ENCODE measurements at places on chromosomes 3 and 15.

GRCh38 chr3:125001557-125002413 is 54.0 kb downstream of the HEG1 start:
- no peak for DNase-seq

DNA sequence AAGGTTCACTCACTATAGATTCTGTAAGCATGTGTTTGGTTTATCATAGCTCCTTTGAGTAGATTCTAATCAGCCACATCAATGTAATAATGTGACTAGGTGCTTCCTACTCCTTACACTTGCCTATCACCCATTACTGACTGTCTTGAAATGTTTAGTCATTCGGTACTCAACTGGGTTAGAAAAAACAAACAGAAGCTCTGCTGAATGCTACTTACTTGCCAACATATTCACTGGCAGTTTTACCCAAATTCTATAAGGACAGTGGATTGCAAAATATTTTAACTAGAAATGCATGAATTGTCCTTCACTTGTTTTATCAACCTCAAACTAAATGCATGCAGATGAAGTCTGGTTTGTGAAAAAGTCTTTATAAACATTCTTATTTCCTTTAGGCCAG is 352.1 kb upstream of the ALCAM start:
- peak; percentile 2 for DNase-seq

DNA sequence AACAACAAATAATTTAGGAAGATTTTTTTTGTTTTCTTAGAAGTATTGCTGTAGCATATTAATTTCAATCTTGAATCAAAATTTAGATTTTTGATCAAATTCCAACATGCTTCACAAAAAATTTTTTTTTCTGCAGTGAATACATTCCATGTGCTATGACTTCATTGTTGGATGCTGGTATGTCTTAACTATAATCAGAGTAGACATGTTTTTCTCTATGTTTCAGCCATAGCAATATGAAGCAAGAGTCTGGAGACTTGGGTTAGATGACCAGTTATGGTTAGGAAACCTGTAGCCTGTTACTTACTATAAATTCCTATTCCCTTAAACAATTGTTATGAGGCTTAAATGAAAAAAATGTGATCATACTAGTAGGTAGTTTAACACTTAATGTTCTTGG is 176.1 kb upstream of the CHL1 start:
- no peak for DNase-seq

GRCh38 chr3:44661189-44661588 is 12.7 kb downstream of the ZNF35 start:
- DNase-seq: no peak

- no peak for DNase-seq
Observed at GRCh38 chr3:79001255-79001654, 766.5 kb downstream of the ROBO1 start.

- no peak for DNase-seq
Observed at GRCh38 chr3:196662033-196662432, 22.5 kb downstream of the NRROS start.

DNA sequence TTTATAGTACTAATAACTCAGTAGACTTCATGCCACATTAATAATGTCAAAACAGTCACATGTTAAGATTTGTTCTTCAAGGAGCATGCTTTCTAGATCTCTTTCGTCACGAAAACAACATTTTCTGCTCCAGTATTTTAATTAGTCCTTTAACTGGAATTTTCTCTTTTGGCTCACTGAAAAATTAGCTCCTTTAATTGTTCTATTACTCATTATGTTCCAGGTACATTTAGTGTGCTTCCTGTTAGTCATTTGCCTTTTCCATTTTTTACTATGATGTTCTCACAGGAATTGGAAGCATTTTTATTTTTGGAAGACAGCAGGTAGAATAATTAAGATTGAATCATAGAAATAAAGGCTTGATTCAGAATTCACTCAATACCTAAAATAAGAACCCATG is 111.2 kb downstream of the SLC9A9 start:
- no peak for DNase-seq

GRCh38 chr3:151268267-151269235 is 9.8 kb downstream of the P2RY14 start:
- no peak for DNase-seq

GRCh38 chr15:88913017-88913849 is at the start of gene MFGE8:
TSS of gene MFGE8 (minus strand) at chr15:88913379. CDS start at chr15:88913319, 60 bp downstream.
- DNase-seq: peak; percentile 92

GRCh38 chr15:68618908-68619698 is 40.3 kb downstream of the CORO2B start:
- no peak for DNase-seq

GRCh38 chr15:35450492-35450891 is 95.5 kb downstream of the DPH6 start:
- peak; percentile 30 for DNase-seq

DNA sequence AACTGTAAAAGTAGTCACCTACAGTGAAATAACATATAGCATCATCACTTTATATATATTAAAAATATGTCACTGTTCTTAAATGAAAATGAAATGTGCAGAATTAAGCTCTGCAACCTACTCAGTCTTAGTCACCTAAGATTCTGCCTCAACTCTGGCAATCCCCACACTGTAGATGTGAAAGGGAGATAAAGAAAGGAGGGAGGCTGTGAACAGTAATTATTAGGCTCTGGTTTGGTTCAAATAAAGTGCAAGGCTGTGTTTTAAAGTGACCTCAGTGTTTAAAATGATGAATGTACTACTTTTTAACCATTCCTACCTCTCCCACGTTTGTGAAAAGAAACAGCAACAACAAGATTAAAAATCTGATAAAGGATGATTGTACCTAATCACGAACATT is 72.2 kb downstream of the ATP8B4 start:
- no peak for DNase-seq

DNA sequence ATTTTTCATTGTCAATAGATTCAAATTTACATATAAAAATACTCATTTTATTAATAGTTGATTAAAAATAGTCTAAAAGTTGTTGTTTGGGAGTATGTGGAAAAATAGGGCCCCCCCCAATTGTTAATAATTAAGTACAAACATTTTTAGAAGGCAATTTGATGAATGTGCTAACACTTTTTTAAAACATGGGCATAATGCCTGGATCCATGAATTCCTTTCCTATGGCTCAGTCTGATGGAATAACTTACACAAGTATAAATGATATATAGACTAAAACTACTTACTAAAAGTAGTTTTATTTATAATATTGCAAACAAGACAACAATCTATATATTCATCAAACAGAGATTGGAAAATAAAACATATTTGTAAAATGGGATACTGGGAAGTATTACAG is 247.2 kb upstream of the LRRN1 start:
- DNase-seq: peak; percentile 42

- DNase-seq: no peak
Observed at GRCh38 chr15:100869151-100869999, 10.3 kb upstream of the ALDH1A3 start.

GRCh38 chr3:6165951-6166350 is 695.0 kb upstream of the GRM7 start:
- no peak for DNase-seq

GRCh38 chr3:94311651-94312050 is 248.8 kb downstream of the NSUN3 start:
- no peak for DNase-seq

GRCh38 chr3:52022323-52023100 is 26.8 kb upstream of the RPL29 start:
- DNase-seq: peak; percentile 44

DNA sequence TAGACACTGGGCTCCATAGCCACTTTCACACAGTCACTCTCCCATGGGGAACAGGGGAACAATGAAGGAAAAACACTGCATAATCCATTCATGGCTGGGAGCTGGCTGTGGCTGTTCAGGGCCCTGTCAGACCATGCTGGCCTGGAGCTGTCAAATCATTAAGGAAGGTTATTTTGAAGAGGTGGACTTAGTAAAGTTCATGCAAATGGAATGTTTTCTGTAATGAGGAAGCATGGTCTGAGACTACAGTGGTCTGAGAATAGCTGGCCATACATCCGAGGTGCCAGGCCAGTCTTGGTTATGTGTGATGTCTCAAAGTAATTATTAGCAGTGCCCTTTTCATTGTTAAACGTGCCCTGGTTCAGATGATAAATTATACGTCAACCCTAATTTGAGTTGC is 117.1 kb upstream of the MRPS22 start:
- DNase-seq: peak; percentile 48

DNA sequence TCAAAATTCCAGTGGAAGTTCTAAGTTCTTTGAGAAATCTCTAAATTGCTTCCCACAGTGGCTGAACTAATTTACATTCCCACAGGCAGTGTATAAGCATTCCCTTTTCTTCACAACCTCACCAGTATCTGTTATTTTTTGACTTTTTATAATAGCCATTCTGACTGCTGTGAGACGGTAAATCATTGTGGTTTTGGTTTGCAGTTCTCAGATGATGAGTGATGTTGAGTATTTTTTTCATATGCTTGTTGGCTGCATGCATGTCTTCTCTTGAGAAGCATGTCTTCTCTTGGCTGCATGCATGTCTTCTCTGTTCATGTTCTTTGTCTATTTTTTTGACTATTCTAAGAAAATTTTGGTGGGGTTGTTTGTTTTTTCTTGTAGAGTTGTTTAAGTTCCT is 499.6 kb upstream of the CCDC54 start:
- peak; percentile 39 for DNase-seq

GRCh38 chr3:190491533-190492054 is 22.3 kb upstream of the IL1RAP start:
- peak; percentile 10 for DNase-seq

- peak; percentile 95 for DNase-seq
Observed at GRCh38 chr3:124826703-124827102, 60.5 kb downstream of the ITGB5 start.

- DNase-seq: peak; percentile 89
Observed at GRCh38 chr15:74438721-74439316, 5.1 kb upstream of the SEMA7A start.

DNA sequence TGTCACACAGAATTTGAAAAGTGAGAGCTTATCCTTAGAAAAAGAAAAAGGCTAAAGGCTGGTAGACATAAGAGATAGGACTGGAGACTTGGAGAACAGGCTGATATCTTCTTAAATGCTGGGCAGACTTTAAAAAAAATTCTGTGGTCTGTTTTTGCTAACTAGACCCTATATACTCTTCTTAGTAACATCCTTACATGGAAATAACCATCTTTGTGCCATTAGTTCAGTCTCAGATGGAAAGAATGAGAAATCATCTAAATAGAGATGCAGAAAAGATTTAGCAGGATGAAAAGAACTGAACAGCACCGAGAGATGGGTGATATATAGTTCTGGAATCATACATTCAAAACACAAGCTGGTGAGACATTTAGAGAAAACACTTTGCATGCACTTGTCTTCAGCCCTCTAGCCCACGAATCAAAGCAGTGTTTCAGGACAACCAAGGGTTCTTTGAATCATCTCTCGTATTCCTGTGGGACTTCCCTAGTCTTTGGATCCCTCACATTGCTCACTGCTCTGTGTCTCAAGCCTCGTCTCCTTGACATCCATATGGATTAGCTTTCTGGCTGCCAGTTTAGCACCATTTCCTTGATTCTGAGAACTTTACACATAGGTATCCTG is 93.0 kb upstream of the LYSMD4 start:
- DNase-seq: no peak

DNA sequence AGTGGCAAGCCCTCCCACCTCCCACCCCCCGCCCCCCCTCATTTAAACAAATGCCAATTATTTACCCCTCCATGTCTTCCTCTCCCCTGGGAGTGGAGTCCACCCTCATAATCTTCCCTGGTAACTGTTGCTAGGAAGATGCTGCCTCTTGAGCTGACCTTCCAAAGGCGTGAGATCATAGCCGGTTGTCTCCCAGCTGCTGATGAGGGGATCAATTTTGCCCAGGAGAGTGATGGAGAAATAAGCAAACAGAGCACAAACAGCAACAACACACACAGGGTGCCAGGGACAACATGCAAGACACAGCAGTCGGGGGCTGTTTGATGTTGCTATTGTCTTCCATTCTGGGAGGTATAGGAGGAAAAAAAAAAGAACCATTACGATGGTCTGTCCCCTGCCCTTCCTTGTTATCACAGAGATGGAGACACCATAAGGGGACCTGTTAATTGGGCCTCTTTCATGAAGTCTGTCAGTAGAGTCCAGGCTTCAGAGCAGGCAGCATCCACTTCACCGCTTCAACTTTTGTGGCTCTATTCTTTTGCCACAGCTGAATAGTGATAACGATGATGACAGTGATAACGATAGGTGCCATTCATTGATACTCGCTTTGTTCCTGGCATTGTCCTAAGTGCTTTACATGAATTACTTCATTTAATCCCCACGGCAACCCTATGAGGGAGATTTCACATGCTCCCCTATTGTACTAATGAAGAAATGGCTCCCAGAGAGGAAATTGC is 76.9 kb upstream of the RGMA start:
- no peak for DNase-seq

DNA sequence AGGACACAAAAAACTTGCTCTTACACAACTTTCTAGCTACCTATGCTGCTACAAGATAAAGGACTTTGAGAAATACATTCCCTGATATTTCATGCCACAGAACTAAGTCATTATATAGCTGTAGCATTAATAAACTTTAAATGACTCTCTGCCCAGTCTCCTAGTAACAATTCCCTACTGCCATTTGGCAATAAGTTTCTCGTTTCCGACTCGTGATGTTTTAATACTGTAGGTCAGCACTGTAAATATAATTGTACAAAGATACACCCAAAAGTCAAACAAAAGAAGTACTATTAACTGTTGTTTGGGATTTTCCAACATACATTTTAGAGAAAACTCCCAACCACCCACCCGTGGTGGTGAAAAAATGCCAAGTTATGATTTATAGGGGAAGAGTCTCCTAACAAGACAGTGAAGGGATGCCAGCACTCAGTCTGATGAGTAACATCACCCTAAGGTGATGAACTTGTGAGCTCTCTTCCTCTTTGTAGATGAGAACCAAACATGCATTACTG is 132.2 kb downstream of the DUT start:
- no peak for DNase-seq

- no peak for DNase-seq
Observed at GRCh38 chr3:124486324-124486723, 243.9 kb upstream of the UMPS start.

DNA sequence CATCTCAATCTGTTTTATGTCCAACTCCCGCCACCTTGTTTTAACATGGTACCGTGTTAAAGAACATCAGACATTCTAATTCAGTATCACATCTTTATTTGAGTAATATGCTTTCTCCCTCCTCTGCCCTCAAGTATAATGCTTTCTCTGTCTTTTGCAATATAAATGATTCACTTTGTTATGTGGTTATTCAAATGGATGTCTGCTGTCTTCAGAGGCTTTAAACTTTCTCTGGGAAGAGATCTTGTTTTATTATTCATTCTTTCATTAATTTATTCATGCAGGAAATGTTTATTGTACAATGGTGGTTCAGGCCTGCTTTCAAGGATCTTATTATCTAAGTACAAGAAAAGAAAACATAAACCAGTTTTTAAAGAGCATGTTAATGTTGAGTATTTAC is 57.1 kb downstream of the RAP2B start:
- DNase-seq: no peak
